ENCODE measurements at places on chromosomes 11 and 22.
A peak's percentile ranks its signal among the peaks of the same experiment; 100 is the strongest.

GRCh38 chr11:130671801-130672700, 223.6 kb downstream of the ADAMTS15 start:
- no peak for DNase-seq

GRCh38 chr11:87144252-87144651, 106.5 kb downstream of the TMEM135 start:
- DNase-seq, result no peak

DNA sequence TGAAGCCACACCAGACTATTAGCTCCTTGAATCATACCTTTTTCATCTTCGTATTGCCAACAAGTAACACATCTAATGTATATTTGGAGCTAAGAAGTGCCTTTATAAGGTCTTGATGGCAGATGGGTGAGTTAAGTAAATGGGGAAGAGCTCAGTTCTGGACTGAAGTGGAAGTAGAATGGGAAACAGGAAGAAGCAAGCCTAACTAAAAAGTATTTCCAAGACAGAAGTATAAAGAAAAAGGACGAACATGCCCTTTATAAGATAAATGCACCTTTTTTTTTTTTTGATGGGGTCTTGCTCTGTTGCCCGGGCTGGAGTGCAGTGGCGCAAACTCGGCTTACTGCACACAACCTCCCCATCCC, 14.5 kb downstream of the CRTAM start:
- no peak for DNase-seq

- DNase-seq, result no peak
These were observed 39.0 kb downstream of the RRAS2 start for GRCh38 chr11:14320020-14320419.

GRCh38 chr11:118033443-118033842, 43.4 kb upstream of the TMPRSS4 start:
- no peak for DNase-seq

- DNase-seq, result no peak
These were observed 259.5 kb downstream of the CADM1 start for GRCh38 chr11:115244758-115245157.

- no peak for DNase-seq
These were observed 20.8 kb downstream of the RSPH14 start for GRCh38 chr22:23121000-23121421.

DNA sequence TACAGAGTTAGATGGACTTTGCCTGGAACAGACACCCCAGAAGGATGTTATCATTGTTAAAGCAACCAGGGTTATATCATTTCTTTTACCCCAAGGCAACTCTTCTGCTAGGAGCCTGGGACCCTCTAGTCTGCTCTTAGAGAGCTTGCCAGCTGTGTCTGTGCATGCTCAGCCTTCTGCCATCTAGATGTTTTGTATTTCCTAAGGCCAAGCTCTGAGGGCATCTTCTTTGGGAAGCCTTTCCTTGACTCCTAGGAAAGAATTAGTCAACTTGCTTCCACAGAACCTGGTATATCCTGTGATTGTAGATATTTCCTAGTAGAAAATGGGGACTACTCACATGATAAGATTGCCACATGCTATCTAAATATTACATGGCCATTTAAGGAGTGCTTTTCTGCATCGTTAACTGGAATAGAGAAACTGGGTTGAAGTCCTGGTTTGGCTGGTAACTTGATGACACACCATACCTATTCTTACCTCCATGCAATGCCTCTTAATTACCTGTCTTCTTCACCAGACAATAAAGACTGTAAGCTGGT, 87.6 kb downstream of the STIM1 start:
- DNase-seq, result no peak

GRCh38 chr22:17946662-17947367, 77.5 kb downstream of the MICAL3 start:
- DNase-seq, result no peak

DNA sequence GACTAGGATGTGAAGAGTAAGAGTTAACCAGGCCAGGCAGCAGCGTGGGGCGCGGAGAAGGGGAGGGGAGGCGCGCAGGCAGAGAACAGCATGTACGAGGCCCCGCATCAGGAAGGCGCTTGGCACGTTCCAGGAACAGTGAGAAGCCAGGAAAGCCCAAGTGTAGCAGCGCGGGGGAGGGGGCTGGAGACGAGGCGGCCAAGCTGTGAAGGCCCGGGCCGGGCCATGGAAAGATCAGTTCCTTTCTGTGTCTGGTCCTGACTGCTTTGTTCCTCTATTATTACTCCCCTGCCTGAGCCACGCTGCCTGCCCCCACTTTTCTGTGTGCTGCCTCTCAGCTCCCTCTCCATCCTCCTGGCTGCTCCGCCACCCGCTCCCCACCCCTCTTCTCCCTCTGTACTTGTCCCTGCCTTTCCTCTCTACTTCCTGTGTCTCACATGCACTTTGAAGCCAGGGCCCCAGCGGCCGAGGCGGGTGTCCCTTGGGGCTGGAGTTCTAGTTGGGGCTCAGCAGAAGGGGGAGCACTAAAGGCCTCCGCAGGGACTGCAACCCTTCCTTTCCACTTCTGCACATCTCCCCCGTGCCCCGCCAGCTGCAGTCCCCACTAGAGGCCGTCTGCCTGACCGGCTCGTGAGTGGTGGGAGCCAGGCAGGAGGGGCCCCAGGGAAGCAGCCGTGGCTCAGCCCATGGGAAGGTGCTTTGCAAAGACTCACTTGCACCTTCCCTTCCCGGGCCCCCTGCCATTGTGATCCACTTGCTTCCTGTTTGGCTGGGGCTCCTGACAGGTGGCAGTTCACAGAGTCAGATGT, 63.7 kb downstream of the PRDM11 start:
- DNase-seq, result peak; percentile 87

GRCh38 chr11:47433157-47433556, 6.9 kb upstream of the PSMC3 start:
- no peak for DNase-seq

DNA sequence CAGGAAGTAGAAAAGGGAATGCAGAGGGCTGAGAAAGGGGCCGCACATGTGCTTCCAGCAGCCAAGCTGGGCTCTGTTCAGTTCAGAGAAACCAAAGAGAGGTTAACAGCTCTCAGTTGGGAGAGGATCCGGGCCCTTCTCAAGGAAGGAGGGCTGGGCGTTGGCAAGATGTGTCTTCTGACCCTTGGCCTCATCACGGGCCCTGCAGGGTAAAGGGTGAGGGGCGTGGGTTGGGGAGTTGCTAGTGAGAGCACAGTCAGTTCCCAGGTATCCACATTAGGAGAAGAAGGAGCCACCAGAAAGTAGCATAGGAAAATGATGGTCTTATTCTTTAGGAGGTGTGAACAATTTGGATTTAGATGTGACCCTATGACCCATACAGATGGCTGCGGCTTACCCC, 73.0 kb downstream of the OSBP2 start:
- no peak for DNase-seq

DNA sequence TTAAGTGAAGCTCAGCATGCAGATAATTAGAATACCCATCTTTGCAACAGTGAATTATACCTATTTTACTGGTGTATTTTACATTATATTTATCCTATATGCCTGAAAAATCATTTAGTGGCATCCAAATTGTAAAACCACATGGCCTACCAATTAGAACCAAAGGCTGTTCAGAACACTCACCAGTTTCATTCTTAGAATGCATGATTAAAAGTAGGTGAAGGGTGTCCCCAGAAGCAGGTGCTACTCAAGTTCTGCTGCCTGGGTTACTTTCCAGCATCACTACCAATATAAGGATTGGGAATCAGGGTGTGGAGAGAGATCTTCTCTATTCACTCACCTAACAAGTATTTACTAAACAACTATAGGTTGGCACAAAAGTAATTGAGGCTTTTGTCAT, 103.3 kb downstream of the SGSM3 start:
- no peak for DNase-seq

GRCh38 chr11:132556316-132556715, 976.0 kb downstream of the OPCML start:
- peak; percentile 1 for DNase-seq

- no peak for DNase-seq
These were observed 907.5 kb upstream of the CCDC90B start for GRCh38 chr11:84193706-84194105.

DNA sequence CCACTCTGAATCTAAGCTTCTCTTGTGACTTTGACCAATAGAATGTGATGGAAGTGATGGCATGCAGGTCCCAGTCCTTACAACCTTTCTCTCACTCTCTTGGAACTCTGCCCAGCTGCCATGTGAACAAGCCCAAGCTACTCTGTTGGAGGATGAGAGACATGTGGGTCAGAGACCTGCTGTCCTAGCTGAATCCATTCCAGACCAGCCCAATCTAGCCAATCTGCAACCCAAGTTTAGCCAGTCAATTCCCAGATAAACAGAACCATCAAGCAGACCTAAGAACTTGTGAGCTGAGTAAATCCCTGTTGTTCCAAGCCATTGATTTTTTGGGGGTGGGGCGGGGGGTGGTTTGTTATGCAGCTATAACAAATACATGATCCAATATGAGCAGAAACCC, 69.2 kb upstream of the GRK3 start:
- DNase-seq, result no peak

GRCh38 chr11:67423466-67423865, 4.8 kb upstream of the RPS6KB2 start:
- DNase-seq, result no peak

DNA sequence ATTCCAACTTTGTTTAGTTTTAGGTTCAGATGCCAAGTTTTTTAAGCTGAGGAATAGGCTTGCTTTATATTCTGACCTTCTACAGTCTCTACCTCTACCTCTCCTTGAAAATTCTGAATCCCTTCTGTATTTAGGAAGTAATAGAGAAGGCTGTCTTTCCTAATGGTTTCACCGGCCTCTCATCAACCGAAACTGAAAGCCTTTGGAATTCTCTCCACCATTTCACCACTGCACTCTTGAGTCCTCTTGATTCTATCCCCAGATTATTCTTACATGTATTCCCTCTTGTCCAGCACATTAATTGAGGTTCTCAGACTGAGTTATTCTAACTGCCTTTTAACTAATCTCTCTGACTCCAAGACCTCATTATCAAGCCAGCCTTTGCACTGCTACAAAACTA, 67.7 kb upstream of the PICALM start:
- DNase-seq, result no peak

GRCh38 chr22:31081963-31082605, 966 bp downstream of the SMTN start:
- DNase-seq, result no peak

DNA sequence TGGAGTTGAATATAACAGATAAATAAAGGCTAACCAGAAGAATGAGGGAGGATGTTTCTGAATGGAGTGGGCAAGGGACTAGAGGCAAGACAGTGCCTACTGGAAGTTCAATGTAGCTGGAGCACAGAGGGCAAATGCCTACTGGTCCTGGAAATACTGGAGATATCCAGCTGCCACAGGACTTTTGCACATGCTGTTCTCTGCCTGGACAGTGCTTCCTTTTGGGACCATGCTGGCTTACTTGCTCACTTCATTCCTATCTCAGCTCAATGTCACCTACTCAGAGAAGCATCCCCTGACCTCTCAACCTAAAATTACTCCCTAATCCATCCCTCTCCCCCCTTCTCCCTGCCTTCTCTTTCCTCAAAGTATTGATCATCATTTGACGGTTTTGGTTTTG, 20.2 kb downstream of the RASD2 start:
- no peak for DNase-seq

- no peak for DNase-seq
These were observed 558.4 kb upstream of the CADM1 start for GRCh38 chr11:116062490-116063171.

- DNase-seq, result no peak
These were observed 30.1 kb downstream of the ANO1 start for GRCh38 chr11:70108250-70108649.

Data from Kasumi-1 (cell line).